CD4-positive, CD25-positive, alpha-beta regulatory T cell (primary cell): ENCODE measurements at places on chromosomes 6 and 20. TPM values are rescaled to one million over a fixed set of nuclear protein-coding genes. Genes with fewer than 3 reads are reported as not detected.

RAB32 gene
- polyA plus RNA-seq, result 1.0 TPM

CENPB gene
- polyA plus RNA-seq, result 1.6 TPM

RIMS4 gene
- not detected for polyA plus RNA-seq

ASIP gene
- not detected for polyA plus RNA-seq

RCAN2 gene
- polyA plus RNA-seq, result not detected

SLC17A2 gene
- not detected for polyA plus RNA-seq

PNLDC1 gene
- polyA plus RNA-seq, result 0.21 TPM

ECT2L gene
- not detected for polyA plus RNA-seq

PKHD1 gene
- polyA plus RNA-seq, result not detected

BTN1A1 gene
- not detected for polyA plus RNA-seq

MTG2 gene
- polyA plus RNA-seq, result 23.6 TPM

TAPBP gene
- 251 TPM for polyA plus RNA-seq

FAM217A gene
- not detected for polyA plus RNA-seq

CARMIL1 gene
- 0.49 TPM for polyA plus RNA-seq

BPIFB1 gene
- not detected for polyA plus RNA-seq

OPN5 gene
- polyA plus RNA-seq, result not detected

CDKAL1 gene
- 39.4 TPM for polyA plus RNA-seq

VWA7 gene
- polyA plus RNA-seq, result 1.2 TPM

MACROD2 gene
- not detected for polyA plus RNA-seq

ZNF184 gene
- polyA plus RNA-seq, result 13.1 TPM

TULP1 gene
- polyA plus RNA-seq, result not detected

TINAG gene
- polyA plus RNA-seq, result not detected

GJA10 gene
- not detected for polyA plus RNA-seq

PRKN gene
- 3.7 TPM for polyA plus RNA-seq

TFAP2A gene
- polyA plus RNA-seq, result not detected
